Neuronal stem cell (in vitro differentiated cells): ENCODE measurements at places on chromosomes 3 and 15.

GRCh38 chr3:153970741-153971347 lies 150.3 kb upstream of the ARHGEF26 start:
- no peak for DNase-seq

DNA sequence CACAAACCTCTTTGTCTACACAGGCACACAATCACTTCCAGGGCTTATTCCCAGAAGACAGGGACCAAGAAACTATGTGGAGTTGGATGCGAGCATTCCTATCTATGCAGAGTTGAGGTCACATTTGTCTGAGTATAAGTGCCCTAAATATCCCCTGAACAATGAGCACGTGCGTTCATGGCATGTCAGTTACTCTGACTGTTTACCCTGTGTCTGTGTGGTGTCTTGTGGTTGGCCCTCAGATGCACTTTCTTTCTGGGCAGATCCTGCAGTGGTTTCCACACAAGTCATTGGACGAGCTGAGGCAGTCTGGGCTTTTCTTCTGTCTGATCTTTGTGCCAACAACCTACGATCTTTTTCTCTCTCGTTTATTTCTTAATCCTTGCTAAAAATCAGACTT lies 134.5 kb downstream of the FBN1 start:
- no peak for DNase-seq

GRCh38 chr3:77081240-77081661 lies 41.4 kb downstream of the ROBO2 start:
- no peak for DNase-seq

DNA sequence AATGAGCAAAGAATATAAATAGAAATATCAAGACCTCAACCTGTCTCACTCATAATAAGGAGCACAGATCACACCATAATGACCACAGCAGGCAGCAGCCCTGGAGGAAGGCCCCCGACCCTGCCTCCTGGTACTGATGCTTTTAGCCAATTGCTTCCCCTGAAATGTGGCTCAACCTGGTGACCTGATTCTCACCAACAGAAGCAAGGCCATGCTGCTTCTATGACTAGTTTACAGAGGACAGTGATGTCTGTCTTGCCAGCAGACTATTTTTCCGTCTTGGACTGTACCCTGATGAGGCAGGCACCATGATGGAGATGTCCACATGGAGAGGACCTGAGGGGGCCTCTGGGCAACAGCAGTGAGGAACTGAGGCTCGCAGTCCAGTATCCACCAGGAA lies 18.0 kb downstream of the SLC41A3 start:
- DNase-seq, result no peak

- no peak for DNase-seq
Observed at GRCh38 chr3:87949189-87949878, 109.5 kb downstream of the CGGBP1 start.

GRCh38 chr3:127461286-127461910 lies 129.1 kb downstream of the TPRA1 start:
- no peak for DNase-seq

DNA sequence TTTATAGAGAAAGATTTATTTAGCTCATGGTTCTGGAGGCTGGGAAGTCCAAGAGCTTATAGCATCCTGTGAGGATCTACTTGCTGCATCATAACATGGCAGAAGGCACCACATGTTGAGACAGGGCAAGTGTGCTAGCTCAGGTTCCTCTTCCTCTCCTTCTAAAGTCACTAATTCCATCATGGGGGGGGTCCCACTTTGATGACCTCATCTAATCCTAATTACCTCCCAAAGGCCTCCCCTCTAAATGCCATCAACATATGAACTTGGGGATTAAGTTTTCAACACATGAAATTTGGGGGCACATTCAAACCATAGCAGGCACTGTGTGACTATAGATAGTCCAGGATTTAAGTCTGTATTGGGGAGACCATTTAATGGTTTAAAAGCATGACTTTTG lies 297.1 kb upstream of the ROPN1 start:
- DNase-seq, result no peak

- DNase-seq, result no peak
Observed at GRCh38 chr3:141401573-141402475, 33.5 kb downstream of the ZBTB38 start.

- DNase-seq, result no peak
Observed at GRCh38 chr15:55319537-55320237, 665 bp downstream of the PIGB start.

DNA sequence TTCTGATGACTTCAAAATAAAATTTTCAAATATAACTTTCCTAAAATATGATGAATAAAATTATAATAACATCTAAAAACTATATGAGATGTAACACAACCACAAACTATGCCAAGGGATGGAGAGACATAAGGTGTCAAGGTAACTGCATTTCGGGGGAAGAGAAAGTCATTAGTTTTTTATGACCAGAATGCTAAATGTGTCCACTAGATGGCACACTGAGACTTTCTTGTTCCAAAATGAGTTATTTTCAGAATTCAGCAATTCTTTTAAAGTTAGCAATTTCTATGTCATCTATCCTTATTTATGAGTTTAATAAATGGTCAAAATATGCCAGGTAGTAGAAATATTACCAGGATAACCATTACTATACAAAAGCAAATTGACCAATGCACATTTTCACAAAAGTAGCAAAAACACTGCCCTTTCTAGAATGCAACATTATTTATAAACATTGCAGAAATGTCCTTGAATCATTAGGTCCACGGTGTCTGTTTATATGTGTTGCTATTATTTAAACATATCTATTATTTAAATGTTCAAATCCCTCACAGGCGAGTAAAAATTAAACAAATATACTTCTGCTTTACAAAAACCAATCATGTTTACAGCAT lies 374.2 kb downstream of the PLCL2 start:
- DNase-seq, result peak; percentile 12

- DNase-seq, result no peak
Observed at GRCh38 chr15:85649372-85649771, 145.4 kb downstream of the KLHL25 start.

GRCh38 chr15:81303244-81304225 lies 20.4 kb downstream of the STARD5 start:
- DNase-seq, result no peak

- DNase-seq, result no peak
Observed at GRCh38 chr3:82353306-82354171, 592.1 kb upstream of the GBE1 start.

DNA sequence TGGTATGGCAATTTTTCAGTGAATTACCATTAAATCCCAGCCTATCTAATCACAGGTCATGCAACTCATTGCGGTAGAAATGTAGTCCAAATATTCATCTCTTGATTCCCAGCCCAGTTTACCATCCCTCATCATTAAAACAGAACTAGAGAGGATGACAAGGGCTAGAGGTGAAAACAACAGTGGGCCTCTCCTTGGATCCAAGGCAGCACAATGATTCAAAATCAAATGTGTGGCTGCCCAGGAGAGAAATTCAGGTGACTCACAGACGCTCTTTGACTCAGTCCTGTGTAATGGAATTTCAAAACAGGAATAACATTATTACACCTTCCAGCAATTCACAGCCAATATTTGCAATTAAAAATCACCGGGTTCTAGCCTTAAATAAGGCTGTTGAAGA lies 246.5 kb downstream of the TBL1XR1 start:
- no peak for DNase-seq

- no peak for DNase-seq
Observed at GRCh38 chr3:182693723-182694122, 99.6 kb upstream of the ATP11B start.

DNA sequence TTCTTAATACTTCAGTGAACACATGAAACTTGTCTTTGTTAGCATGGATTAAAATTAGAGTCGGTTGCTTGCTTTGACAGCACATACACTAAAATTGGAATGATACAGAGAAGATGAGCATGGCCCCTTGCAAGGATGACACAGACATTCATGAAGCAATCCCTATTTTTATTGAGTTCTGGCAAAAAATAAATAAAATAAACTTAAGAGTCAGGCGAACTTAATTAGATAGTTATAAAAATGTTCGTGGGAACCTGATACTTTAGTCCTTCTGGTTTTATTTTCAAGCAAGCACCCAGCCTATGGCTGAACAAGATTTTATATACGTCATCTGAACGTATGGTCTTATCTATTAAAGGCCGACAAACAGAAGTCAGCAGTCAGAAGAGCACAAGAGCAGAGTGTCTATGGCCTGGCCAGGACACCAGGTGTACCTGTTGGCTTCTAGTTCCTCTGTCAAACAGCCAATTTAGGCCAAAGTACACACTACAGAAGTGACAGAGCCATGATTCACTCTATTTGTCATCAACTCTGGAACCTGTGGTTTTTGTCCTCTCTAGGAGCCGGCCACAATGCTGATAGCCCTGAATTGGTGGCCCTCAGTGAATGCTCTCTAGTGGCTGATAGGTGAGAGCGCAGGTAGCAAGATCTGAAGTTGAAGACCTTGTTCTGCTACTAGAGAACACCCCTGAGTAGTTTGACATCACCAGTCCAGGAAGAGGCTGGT lies 64.3 kb downstream of the LEO1 start:
- DNase-seq, result no peak

- DNase-seq, result no peak
Observed at GRCh38 chr3:149763565-149764195, 11.4 kb upstream of the COMMD2 start.

DNA sequence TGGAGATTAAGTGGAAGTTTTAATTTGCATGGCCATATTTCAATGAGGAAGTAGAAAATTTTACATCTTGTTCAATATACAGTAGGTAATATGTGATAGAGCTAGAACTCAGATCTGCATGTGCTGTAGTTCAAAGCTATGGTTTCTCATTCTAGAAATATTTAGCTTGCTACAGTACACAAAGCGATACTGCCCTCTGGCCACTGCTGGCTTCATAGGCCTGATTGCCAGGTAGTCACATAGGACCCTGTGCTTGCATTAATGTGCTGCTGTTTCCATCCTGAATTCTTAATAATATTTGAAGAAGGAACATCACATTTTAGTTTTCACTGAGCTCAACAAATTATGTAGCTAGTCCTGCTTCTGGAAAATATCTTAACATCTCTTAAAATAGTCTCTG lies 87.0 kb downstream of the PLSCR2 start:
- no peak for DNase-seq

DNA sequence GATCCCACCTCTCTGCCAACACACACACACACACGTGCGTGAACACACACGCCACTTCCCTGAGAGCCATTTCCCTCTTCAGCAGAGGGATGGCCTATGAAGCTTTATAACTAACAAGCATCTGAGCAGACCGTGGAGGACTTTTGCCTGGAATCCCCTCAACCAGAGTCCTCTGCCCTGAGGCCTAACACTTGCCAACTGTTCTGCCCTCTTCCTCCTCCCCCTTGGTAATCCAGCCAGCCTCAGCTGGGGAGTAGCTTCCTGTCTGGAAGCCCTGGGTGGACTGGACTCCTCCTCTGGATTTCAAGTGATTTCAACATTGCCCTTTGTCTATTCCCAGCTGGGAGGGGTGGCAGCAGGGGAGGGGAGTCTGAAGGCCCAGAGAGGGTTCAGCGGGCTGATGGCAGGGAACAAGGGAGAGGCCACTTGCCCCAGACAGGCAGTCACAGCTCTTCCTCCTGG lies 68.4 kb upstream of the HACD2 start:
- DNase-seq, result no peak

- DNase-seq, result no peak
Observed at GRCh38 chr3:171778493-171778892, 31.8 kb downstream of the PLD1 start.

GRCh38 chr3:25044762-25045710 lies 383.0 kb upstream of the RARB start:
- peak; percentile 66 for DNase-seq

DNA sequence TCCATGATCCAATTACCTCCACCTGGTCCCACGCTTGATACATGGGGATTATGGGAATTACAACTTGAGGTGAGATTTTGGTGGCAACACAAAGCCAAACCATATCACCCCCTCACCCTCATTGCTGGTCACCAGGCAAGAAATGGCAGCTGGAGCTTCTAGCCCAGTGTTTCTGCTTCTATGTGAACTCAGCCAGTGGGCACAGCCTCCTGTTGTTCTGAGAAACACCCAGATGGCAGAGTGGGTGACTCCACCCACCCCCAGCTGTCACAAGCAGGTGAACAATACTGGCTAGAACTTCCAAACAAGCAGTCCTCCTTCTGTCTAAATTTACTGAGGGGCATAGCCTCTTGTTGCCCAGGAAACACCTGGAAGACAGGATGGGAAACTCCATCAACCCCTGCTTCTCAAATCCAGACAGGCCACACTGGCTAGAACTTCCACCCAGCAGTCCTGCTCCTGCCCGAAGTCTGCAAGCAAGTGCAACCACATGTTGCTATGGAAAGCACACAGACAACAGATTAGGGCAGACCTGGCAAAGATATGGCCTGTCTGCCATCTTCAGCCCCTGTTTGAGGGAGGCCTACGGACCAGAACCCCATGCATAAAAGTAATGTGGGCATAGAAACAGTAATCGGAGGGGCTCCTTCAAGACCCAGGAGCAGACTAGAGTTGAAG lies 114.1 kb downstream of the DTWD1 start:
- DNase-seq, result no peak

GRCh38 chr3:196240424-196240823 lies 24.1 kb downstream of the SLC51A start:
- DNase-seq, result no peak

DNA sequence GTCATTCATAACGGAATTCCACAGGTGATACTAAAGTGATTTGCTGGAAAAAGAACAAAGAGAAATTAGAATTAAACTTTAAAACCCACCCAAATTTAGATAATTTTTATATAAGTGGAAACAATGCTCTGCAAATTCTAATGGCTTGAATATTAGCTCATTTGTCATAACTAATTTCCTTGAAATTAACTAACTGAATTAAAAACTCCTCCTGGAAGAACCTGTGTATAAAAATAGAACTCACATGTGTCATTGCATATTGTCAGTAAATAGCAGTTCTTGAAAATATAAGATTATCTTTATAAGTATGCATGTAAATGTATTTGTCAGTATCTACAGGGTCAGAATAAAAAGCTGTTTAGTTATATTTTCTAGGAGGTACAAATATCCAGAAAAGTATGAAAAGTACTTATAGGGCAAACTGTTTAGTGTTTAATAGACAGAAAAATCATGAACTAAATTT lies 16.3 kb downstream of the ZIC1 start:
- DNase-seq, result no peak

- DNase-seq, result no peak
Observed at GRCh38 chr3:36444909-36445308, 64.6 kb downstream of the STAC start.

GRCh38 chr15:29422606-29423005 lies 153.0 kb upstream of the NSMCE3 start:
- no peak for DNase-seq

GRCh38 chr3:166844329-166844728 lies 535.8 kb downstream of the ZBBX start:
- no peak for DNase-seq

GRCh38 chr3:181726351-181727330 lies 14.9 kb downstream of the SOX2 start:
- DNase-seq, result peak; percentile 80

- no peak for DNase-seq
Observed at GRCh38 chr3:169405076-169405475, 258.4 kb downstream of the MECOM start.

GRCh38 chr3:170233530-170233929 lies 11.3 kb downstream of the PRKCI start:
- DNase-seq, result no peak

- no peak for DNase-seq
Observed at GRCh38 chr3:12797892-12798558, 1.5 kb downstream of the CAND2 start.
